ENCODE measurements at places on chromosomes 12 and 14.

DNA sequence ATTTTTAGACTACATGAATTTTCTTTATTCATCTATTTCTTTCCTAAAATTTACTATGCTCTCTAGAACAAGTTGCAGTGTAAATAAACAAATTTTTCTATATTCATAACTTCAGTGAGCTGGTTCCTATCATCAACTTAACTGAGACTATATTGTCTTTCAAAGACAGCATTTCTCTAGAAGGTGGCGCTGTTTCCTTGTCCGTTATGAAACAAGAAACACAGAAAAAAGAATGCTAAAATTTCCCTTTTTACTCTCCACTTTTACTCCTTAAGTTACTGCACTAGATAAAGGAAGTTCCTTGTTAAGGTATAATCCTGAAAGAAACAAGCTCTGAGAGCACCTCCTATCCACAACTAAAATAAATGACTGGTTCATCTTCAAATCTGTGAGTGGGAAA, 8.2 kb upstream of the CLEC2A start:
- DNase-seq, result no peak

DNA sequence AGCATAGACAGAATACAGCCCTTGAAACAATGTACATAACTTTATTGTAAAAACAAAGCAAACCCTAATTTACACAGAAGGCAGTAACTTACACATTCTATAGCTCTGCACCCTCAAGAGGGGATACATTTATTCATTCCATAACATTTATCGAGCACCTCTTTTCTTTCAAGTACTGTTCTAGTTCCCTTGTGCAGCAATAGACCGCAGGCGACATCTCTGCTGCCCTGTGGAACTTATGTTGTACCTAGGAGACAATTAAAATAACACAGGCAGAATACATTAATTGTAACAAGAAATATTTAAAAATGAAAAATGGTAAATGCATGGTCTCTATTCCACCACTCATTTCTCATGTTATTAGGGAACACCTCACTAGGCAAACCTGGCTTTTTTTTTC, 1.4 kb upstream of the ARHGDIB start:
- DNase-seq, result no peak

DNA sequence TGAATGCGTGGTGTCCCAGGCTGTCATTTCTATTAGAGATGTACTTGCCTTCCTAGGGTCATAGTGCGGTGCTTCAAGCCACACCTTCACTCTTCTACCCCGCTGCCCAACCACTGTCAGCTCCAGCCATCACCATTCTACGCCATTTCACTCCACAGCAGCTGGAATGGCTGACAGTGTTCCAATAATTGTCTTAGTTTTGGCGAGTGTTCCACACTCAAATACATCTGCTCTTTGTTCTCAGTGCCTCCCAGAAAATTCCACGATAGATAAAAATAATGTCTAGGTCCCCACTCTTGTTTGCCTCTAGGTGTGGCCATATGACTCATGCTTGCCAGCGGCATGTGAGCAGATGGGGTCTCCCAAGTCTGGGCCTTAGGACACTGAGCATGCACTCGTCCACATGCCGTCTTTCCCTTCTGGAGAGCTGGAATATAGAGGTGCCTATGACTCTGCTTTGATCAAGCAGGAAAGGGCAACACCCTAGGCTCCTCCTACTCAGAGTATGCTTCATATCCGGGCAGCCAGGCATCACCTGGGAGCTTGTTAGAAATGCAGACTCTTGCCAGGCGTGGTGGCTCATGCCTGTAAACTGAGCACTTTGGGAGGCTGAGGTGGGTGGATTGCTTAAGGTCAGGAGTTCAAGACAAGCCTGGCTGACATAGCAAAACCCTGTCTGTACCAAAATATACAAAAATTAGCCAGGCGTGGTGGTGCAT, 163.0 kb downstream of the BRMS1L start:
- no peak for DNase-seq

- DNase-seq, result peak; percentile 95
Measured at GRCh38 chr12:64181430-64182291, 40.4 kb downstream of the KICS2 start.

GRCh38 chr14:64928239-64929013, 14.1 kb downstream of the GPX2 start:
- DNase-seq, result no peak
